ENCODE measurements at places on chromosomes 1 and 21. TPM values are rescaled to one million over a fixed set of nuclear protein-coding genes. Genes with fewer than 3 reads are reported as not detected.

Gene KIAA0040
- 16.8 TPM for polyA plus RNA-seq

Gene WNT2B
- polyA plus RNA-seq, result 5.2 TPM

GRCh38 chr21:44399151-44399954 lies 45.9 kb downstream of the TRPM2 start:
- no peak for DNase-seq

GRCh38 chr1:94231746-94232145 lies 5.6 kb downstream of the ARHGAP29 start:
- DNase-seq, result no peak

DNA sequence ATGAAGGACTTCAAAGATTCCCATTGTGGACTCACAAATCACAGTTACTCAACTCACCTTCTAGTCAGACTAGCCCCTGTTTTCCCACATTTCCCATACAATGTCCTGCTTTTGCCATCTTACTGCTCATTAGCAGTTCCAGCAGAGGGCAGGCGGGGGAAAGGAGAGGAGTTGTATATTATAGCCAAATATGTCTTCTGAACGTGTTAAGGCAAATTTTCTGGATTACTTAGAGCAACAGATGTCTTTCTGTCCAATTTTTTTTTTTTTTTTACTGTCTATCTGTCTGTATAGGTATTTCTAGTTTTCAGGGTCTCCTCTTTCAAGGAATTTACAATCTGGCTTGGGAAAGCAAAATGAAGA lies 29.9 kb upstream of the DDAH1 start:
- peak; percentile 10 for DNase-seq

DNA sequence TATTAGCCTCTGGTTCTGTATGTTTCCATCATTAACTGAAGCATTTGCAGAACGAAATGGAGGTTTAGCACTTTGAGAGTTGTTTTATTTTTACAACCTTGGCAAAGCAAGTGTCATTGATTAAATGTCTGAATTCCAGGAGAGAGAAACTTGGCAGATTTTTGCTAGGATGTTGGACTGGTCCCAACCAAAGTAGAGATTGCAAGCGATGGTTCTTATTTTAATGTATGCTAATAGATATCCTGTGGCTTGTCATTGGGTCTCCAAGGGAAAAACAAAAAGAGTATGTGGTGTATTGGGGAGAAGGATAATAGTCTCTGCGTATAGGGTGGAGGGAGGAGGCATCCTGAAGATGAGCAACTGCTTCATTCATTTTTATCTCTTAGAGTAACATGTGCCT lies 457.2 kb upstream of the RUNX1 start:
- DNase-seq, result peak; percentile 52

GRCh38 chr1:84851839-84852238 lies 41.2 kb downstream of the LPAR3 start:
- DNase-seq, result no peak
